ENCODE measurements at places on chromosomes 13 and 19. TPM values are rescaled to one million over a fixed set of nuclear protein-coding genes. Genes with fewer than 3 reads are reported as not detected.
A peak's percentile ranks its signal among the peaks of the same experiment; 100 is the strongest.

The CGB5 gene
- not detected for polyA plus RNA-seq

The CHST8 gene
- polyA plus RNA-seq, result not detected

The ENOX1 gene
- polyA plus RNA-seq, result not detected

The MBD3L3 gene
- polyA plus RNA-seq, result not detected

The C19orf53 gene
- 206 TPM for polyA plus RNA-seq

The RAB3A gene
- polyA plus RNA-seq, result 0.94 TPM

GRCh38 chr19:51250786-51251467 is at the start of gene SIGLECL1:
Gene SIGLECL1 (plus strand): TSS chr19:51251080. CDS start chr19:51264073, 12,993 bp downstream.
- peak; percentile 22 for DNase-seq
- H3K4me3 ChIP-seq, result no peak within 1 kb of the TSS
- no peak within 1 kb of the TSS for H3K27ac ChIP-seq
- H3K4me1 ChIP-seq, result no peaks in the 10 kb centered on the region

- no peaks in the 10 kb centered on the region for H3K4me1 ChIP-seq
- H3K36me3 ChIP-seq, result peaks cover 48% of the 10 kb centered on the region
- no peak overlapping the region for H3K4me3 ChIP-seq
These were observed 60.1 kb downstream of the KLF2 start for GRCh38 chr19:16384688-16385087.

DNA sequence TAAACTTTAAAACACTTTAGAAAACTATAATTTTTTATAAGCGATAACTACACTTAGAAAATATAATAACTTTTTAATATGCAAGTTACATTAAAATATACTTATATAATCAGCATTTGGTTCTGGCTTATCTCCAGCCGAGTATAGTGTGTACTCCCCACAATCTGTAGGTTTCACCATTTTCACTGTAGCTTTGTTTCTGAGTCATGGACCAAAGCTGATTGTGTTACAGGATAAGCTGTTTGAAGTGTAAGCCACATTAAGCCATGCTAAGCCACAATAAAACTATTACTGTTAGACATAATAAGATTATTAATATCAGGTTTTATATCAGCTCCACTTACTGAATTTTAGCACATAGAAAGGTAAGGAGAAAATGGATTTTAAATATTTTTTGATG is 43.8 kb downstream of the CCDC122 start:
- H3K4me3 ChIP-seq, result no peak overlapping the region
- H3K27me3 ChIP-seq, result no peaks in the 10 kb centered on the region
- no peaks in the 10 kb centered on the region for H3K4me1 ChIP-seq
- H3K27ac ChIP-seq, result no peak overlapping the region

- no peaks in the 10 kb centered on the region for H3K36me3 ChIP-seq
- H3K4me3 ChIP-seq, result no peak overlapping the region
- no peak for DNase-seq
- no peaks in the 10 kb centered on the region for H3K4me1 ChIP-seq
- no peak overlapping the region for H3K27ac ChIP-seq
These were observed 230.7 kb downstream of the NALCN start for GRCh38 chr13:101185606-101186005.

GRCh38 chr13:78286748-78287147 is 316.6 kb downstream of the POU4F1 start:
- no peaks in the 10 kb centered on the region for H3K36me3 ChIP-seq
- no peak for DNase-seq
- H3K27ac ChIP-seq, result no peak overlapping the region
- no peak overlapping the region for H3K4me3 ChIP-seq

- H3K4me3 ChIP-seq, result no peak overlapping the region
- DNase-seq, result peak; percentile 38
- no peak overlapping the region for H3K27ac ChIP-seq
- no peaks in the 10 kb centered on the region for H3K27me3 ChIP-seq
- H3K4me1 ChIP-seq, result no peaks in the 10 kb centered on the region
- H3K36me3 ChIP-seq, result no peaks in the 10 kb centered on the region
These were observed 329.8 kb upstream of the MIR17HG start for GRCh38 chr13:91017669-91018053.

- peaks cover 98% of the 10 kb centered on the region for H3K36me3 ChIP-seq
- no peak overlapping the region for H3K27ac ChIP-seq
- H3K4me1 ChIP-seq, result peaks cover 7% of the 10 kb centered on the region
- H3K27me3 ChIP-seq, result no peaks in the 10 kb centered on the region
These were observed 10.4 kb downstream of the IGFLR1 start for GRCh38 chr19:35731779-35732405.

DNA sequence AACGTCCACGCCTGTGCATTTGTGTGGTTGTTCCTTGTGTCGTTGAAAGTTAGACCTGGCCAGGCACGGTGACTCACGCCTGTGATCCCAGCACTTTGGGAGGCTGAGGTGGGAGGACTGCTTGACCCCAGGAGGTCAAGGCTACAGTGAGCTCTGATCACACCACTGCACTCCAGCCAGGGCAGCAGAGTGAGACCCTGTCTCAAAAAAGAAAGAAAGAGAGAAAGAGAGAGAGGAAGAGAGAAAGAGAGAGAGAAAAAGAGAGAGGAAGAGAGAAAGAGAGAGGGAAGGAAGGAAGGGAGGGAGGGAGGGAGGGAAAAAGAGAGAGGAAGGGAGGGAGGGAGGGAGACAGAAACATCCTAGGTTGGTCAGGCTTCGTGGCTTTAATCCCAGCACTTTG is 5.1 kb downstream of the ZNF114 start:
- no peak overlapping the region for H3K27ac ChIP-seq
- H3K27me3 ChIP-seq, result no peaks in the 10 kb centered on the region
- no peak for DNase-seq
- peaks cover 2% of the 10 kb centered on the region for H3K4me1 ChIP-seq

GRCh38 chr13:36341718-36342117 is 4.5 kb downstream of the SPART start:
- H3K27ac ChIP-seq, result no peak overlapping the region
- H3K27me3 ChIP-seq, result no peaks in the 10 kb centered on the region
- H3K4me1 ChIP-seq, result no peaks in the 10 kb centered on the region
- H3K36me3 ChIP-seq, result no peaks in the 10 kb centered on the region

- H3K4me3 ChIP-seq, result no peak overlapping the region
- no peaks in the 10 kb centered on the region for H3K27me3 ChIP-seq
These were observed 1890.9 kb downstream of the PCDH9 start for GRCh38 chr13:65339241-65339640.

All from K562 (cell line).